Hematopoietic multipotent progenitor cell (in vitro differentiated cells): ENCODE measurements at places on chromosomes 3 and 15. TPM values are rescaled to one million over a fixed set of nuclear protein-coding genes. Genes with fewer than 3 reads are reported as not detected.

Gene MYO1E
- 19.9 TPM for total RNA-seq

Gene TLR9
- total RNA-seq = under 0.01 TPM

Gene MB21D2
- 0.54 TPM for total RNA-seq

Gene SLC12A1
- not detected for total RNA-seq

Gene ANKRD34C
- not detected for total RNA-seq

Gene MYL3
- total RNA-seq = not detected

Gene EPHA3
- total RNA-seq = not detected

Gene VWA5B2
- total RNA-seq = under 0.01 TPM

Gene CPNE9
- total RNA-seq = 0.81 TPM

Gene RLBP1
- not detected for total RNA-seq

Gene TIMP4
- total RNA-seq = not detected

Gene PAQR5
- total RNA-seq = 0.27 TPM

Gene DYNLT2B
- total RNA-seq = 2.2 TPM

Gene RGMA
- 1.1 TPM for total RNA-seq

Gene LRRC34
- total RNA-seq = 6.7 TPM

Gene CLEC3B
- total RNA-seq = 12.9 TPM

Gene SLC28A2
- total RNA-seq = not detected

Gene EEFSEC
- 27.5 TPM for total RNA-seq

Gene GOLGA8R
- 4.8 TPM for total RNA-seq

Gene GALNT15
- under 0.01 TPM for total RNA-seq

Gene C3orf33
- 1.3 TPM for total RNA-seq

Gene WDR93
- total RNA-seq = 0.27 TPM

Gene C2CD4A
- total RNA-seq = under 0.01 TPM

Gene CD200R1
- 0.54 TPM for total RNA-seq

Gene PSMD6
- 63.0 TPM for total RNA-seq

Gene CSTA
- total RNA-seq = 0.27 TPM

Gene GOLGA6L10
- 0.54 TPM for total RNA-seq

Gene LRRC31
- total RNA-seq = not detected

Gene MEGF11
- 0.27 TPM for total RNA-seq

Gene LAMB2
- 78.9 TPM for total RNA-seq

Gene ECE2
- not detected for total RNA-seq

Gene ITIH1
- total RNA-seq = under 0.01 TPM

Gene USP3
- 24.8 TPM for total RNA-seq

Gene CIDEC
- under 0.01 TPM for total RNA-seq

Gene TRPM1
- total RNA-seq = under 0.01 TPM

Gene KNG1
- total RNA-seq = not detected

Gene LINGO1
- under 0.01 TPM for total RNA-seq

Gene NUP210
- 140 TPM for total RNA-seq

Gene GADL1
- under 0.01 TPM for total RNA-seq

Gene CNTN4
- total RNA-seq = 0.27 TPM

Gene ANKRD63
- 1.1 TPM for total RNA-seq

Gene P3H2
- under 0.01 TPM for total RNA-seq

Gene MINAR1
- total RNA-seq = 0.27 TPM
